ENCODE measurements at places on chromosomes 6 and 20. TPM values are rescaled to one million over a fixed set of nuclear protein-coding genes. Genes with fewer than 3 reads are reported as not detected.

The ZNF391 gene
- total RNA-seq: 4.8 TPM

The WASF1 gene
- 6.1 TPM for total RNA-seq

The CGA gene
- not detected for total RNA-seq

The MICAL1 gene
- total RNA-seq: 23.5 TPM

The RIN2 gene
- not detected for total RNA-seq

The DNMT3B gene
- 2.6 TPM for total RNA-seq

The TNFRSF21 gene
- total RNA-seq: 3.7 TPM

The BEND3 gene
- 8.6 TPM for total RNA-seq

The DEF6 gene
- 74.3 TPM for total RNA-seq

The SOX18 gene
- not detected for total RNA-seq

The LINC00237 gene
- not detected for total RNA-seq

The PEX3 gene
- 29.3 TPM for total RNA-seq

The TCF21 gene
- total RNA-seq: not detected

The PHIP gene
- total RNA-seq: 20.9 TPM

The JAG1 gene
- total RNA-seq: not detected

The TCP11 gene
- not detected for total RNA-seq

The ULBP1 gene
- 2.8 TPM for total RNA-seq

The C20orf204 gene
- 2.1 TPM for total RNA-seq

The REM1 gene
- not detected for total RNA-seq

The ZNF334 gene
- total RNA-seq: 5.1 TPM

The SLA2 gene
- 73.4 TPM for total RNA-seq

The TFAP2C gene
- total RNA-seq: not detected

The CDH26 gene
- 0.52 TPM for total RNA-seq

The DEFB124 gene
- not detected for total RNA-seq

The LRRC1 gene
- total RNA-seq: 1.5 TPM

The RRAGD gene
- total RNA-seq: 14.8 TPM

The SDHAF4 gene
- total RNA-seq: 13.1 TPM

The TNNC2 gene
- not detected for total RNA-seq

The MRAP2 gene
- not detected for total RNA-seq

The PTPRT gene
- total RNA-seq: not detected

The LSM14B gene
- total RNA-seq: 32.8 TPM

The RNF182 gene
- not detected for total RNA-seq

The IMPG1 gene
- not detected for total RNA-seq

The MLN gene
- not detected for total RNA-seq

The BMP5 gene
- not detected for total RNA-seq

The C20orf141 gene
- not detected for total RNA-seq
